Activated CD4-positive, alpha-beta T cell treated with anti-CD3 and anti-CD28 coated beads, Interleukin-2, amount 50 U/mL, for 48 hours (primary cell): ENCODE measurements at places on chromosomes 2 and 18.
A peak's percentile ranks its signal among the peaks of the same experiment; 100 is the strongest.

GRCh38 chr18:5746844-5747243, 148.5 kb downstream of the TMEM200C start:
- no peak for DNase-seq

- no peak for DNase-seq
Observed at GRCh38 chr2:217208867-217209266, 349.0 kb upstream of the TNP1 start.

DNA sequence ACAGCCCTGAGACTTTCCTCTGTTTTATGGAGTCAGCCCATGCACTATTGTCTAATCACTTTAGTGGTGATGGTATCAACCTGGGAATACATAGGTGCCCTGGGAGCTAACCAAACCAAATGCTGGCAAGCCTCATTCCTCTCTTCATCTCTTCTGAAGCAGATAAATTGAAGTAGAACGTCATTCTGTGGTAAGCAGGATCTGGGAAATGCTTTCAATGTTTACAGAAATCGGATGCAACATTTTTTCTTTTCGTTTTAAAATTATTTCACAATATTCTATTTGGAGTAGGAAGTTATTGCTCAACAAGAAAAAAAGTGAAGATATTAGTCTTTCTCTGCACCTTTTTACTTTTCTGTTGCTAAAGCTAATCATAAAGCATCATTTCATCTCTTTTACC, 114.2 kb downstream of the RBMS1 start:
- DNase-seq = no peak

DNA sequence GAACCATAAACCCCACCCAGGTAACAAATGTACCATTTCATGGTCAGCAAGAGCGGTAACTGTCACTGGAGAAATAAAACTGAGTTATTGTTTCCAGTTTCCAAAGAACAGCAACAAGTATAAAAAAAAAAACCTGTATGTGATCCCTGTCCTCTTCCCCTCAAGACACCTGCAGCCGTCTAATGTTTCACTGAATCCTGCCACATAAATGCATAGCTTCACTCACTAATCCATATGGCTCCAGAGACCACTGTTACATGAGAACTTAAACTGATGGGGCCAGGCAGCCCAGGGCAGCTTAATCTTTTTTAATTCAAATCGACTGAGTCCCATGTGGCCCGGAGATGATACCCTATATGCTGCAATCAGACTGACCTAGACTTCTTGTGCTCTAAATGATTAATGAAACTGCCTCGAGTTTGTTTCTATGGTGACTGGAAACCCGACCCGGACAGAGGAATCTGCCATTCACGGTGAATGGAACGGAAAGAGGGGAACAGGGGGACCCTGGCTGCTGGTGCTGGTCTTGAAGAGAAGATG, 60.9 kb upstream of the SIX2 start:
- no peak for DNase-seq

- DNase-seq = no peak
Observed at GRCh38 chr2:178479275-178479616, 846 bp upstream of the FKBP7 start.

- no peak for DNase-seq
Observed at GRCh38 chr2:47309952-47310800, 92.8 kb upstream of the MSH2 start.

DNA sequence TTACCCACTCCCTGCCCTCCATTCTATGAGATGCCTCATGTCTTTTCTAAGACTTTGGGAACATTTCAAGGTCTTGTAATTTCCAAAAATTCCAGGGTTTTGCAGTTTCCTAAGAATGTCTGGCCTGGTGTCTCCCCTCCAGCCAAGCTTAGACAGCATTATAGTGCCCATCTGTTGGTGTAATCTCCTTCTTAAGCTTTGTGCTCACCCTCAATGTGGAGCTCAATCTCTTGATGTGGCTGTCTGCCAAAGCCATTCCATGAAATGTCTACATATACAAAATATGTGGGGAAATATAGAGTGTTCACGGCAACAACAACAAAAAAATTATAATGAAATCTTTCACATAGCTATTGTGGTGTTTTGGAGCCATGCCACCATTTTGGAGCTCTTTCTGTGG, 558.4 kb downstream of the PIK3C3 start:
- no peak for DNase-seq

DNA sequence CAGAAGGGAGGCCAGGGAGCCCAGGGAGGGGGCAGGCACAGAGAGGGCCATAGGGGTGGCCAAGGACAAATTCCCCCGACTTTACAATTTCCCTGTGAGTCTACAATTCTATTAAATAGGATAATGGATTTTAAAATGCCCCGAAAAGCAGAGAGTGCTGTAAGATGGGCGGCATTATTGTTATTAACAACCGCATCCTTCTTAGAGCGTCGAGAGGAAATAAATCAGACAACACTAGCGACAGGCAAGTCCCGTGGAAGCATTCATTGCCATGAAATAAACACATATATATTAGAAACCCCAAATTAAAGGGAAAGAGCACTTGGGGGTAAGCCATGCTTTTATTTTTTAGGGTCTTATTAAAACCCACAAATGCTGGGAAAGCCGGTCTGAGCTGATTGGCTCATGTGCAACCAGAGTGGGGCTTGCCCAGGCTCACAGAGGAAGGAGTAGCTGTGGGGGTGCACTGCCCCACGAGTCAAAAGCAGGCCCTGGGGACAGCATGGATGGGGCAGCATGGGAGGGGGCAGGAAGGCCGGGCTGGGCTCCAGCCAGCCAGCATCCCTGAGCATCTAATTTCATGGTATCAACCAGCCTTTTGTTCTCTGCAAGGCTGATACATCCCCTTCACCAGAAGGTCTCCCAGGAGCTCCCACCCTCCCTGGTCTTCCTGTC, 187.1 kb downstream of the CELF4 start:
- DNase-seq = no peak

DNA sequence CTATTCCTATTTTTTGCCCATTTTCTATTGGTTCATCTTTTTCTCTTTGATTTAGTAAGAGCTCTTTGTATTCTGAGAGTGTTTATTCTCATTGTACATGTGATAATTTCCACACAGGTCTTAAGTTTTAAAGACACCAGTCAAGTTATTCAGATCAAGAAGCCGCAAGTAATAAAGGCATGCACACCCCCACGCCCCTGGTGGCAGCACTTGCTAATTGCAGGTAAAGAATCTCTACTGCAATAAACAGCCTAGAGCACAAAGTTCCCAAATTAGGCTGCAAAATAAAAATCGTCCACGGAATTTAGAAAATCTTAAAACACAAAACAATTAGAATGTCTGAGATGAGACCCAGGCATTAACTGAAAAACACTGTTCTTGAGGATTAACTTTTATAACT, 45.2 kb downstream of the ST3GAL5 start:
- peak; percentile 65 for DNase-seq

- no peak for DNase-seq
Observed at GRCh38 chr2:207438414-207439126, 91.2 kb upstream of the CREB1 start.

- no peak for DNase-seq
Observed at GRCh38 chr2:147829106-147829505, 15.7 kb upstream of the ACVR2A start.

DNA sequence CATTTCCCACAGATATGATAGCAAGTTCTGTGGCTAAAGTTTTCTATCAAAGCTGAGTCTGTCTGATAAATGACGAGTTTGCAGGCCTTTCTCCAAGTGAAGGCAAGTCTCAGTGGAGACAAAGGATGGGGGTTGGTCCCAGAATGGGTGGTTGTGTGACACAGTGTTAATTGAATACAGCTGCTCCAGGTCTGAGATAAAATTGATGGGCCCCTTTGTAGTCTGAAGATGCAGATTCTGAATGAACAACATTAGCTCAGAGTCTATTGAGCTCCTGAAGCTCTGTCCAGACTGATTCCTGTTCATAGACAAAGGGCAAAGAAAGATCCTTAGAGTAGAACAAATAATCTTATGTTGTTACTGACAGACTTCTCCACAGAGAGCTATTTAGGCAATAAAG, 296.9 kb upstream of the CYRIA start:
- no peak for DNase-seq

- DNase-seq = no peak
Observed at GRCh38 chr18:11883153-11883552, 25.0 kb downstream of the MPPE1 start.

GRCh38 chr18:48490641-48491293, 48.1 kb upstream of the CTIF start:
- no peak for DNase-seq

GRCh38 chr18:79368681-79369080, 27.0 kb upstream of the NFATC1 start:
- DNase-seq = no peak

DNA sequence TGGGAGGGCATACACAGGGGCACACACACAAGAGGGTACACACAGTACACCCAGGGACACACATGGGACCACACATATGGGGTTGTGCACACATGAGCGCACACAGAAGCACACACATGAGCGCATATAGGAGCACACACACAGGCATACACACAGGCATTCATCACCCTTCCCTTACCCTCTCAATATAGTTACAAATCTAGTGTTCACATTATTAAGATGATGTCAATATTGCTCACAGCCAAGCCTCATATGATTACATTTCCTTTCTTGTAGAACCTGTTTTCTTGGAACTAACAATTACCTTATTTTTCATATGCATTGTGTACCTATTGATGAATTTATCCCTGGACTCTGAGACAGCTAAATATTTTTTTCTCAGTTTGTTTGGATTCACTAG, 156.7 kb downstream of the FHOD3 start:
- no peak for DNase-seq

GRCh38 chr2:234620018-234620417, 123.1 kb upstream of the ARL4C start:
- DNase-seq = no peak

DNA sequence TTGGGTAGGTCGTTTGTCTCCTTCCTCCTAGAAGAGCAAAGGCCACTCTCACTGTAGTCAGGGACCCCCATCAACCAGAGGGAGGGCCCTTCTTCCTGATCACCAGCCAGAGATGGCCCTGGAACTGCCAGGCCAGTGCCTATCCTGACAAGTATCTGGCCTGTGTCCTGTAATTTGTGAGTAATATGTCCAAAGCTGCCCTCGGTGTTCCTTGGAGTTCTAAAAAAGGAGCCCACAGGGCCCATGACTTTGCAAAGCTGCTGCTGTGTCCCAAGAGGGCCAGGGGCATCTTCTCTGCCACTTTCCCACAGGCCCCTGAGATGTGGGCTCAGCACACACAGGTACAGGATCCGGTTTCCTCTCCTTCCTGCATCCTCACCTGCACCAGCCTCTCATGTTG, 212.4 kb downstream of the SEPTIN10 start:
- DNase-seq = no peak

DNA sequence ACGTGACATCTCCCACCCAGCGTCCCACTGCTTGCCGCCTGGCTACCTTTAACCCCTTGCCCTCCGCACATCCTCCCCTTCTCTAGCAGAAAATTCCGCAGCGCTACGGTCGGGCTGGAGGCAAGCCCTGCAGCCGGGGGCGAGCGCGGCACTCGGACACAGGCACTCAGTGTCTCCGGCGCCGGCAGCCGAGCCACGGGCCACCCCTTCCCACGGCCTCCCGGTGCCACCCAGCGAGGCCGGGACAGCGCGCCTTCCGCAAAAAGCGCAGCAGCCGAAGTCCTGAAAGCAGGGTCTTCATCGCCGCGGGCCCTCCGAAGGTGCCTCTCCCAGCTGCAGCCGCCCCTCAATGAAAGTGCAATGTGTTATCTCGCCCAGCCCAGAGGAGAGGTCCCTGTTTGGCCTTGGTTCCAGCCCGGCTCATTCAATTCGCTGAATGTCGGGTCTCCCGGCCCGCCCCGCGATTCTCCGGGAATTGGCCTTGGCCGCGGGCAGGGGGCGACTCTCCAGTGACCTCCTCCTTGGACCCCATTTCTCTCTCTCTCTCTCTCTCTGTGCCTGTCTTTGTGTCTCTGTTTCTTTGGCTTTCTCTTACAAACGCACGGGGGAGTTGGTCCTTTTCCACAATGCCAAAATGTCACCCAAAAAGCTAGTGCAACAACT, 1.1 kb downstream of the DLGAP1 start:
- DNase-seq = no peak

- DNase-seq = no peak
Observed at GRCh38 chr2:199370150-199370780, 87.5 kb downstream of the SATB2 start.

GRCh38 chr18:55239740-55240139, 280.5 kb upstream of the CCDC68 start:
- no peak for DNase-seq

DNA sequence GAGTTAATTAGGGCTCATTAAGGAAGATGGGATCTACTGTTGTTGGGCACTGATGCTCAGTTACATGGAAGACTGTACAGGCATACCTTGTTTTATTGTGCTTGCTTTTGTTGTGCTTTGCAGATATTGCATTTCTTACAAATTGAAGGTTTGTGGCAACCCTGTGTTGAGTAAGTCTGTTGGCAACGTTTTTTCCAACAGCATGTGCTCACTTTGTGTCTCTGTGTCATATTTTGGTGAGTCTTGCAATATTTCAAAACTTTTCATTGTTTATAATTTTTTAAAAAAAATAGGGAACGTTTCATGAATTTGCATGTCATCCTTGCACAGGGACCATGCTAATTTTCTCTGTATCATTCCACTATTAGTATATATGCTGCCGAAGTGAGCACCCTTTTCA, 15.6 kb downstream of the PHLPP1 start:
- DNase-seq = no peak

DNA sequence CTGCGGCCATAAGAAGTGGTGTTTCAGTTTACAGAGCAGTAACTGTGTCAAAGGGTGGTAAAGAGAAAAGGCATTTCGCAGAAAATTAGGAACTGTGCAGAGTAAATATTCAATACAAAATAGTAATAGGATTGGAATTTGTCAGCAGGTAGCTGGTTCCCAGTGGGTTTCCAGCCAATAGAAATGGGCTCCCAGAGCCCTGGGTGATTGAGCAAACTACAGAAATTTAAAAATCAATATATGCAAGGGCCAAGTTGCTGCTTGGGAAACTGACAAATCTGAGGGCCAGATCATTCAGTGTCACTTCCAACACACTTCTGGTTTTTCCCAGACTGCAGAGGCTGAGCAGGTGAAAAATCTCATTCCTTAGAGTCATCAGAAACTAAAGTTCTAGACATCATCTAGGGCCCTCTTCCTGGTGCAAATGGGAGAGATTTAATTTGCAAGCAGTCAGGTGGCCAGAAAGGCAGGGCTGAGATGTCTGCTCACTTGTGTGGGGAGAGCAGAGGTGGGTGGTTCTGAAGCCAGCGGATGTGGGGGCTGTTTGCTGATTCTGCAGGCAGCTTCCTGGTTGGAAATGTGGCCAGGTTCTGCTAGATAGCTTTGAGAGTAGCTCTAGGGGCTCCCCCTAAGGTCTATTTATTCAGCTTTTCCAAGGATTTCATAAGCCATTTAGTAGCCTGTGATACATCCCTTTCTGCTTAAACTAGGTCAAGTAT, 182.4 kb downstream of the NCK2 start:
- peak; percentile 61 for DNase-seq

DNA sequence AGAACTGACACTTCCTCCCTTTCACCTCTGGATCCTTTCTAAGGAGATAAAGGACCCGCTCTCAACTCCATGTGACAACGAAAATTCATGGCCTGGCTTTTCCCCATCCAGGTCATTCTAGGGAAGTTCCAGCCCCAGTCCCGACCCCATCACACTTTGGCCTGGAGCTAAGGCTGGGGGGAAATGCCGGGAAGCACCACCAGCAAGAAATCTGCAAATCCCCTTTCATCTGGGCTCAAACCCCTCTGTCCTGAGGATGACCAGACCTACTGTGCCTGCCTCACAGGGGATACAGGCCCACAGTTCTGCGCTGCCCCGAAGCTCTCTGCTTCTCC, 1.3 kb downstream of the SIX2 start:
- DNase-seq = no peak

GRCh38 chr2:226756131-226756530, 43.5 kb downstream of the IRS1 start:
- no peak for DNase-seq
